Motor neuron (in vitro differentiated cells): ENCODE measurements at places on chromosomes 7 and 10.

DNA sequence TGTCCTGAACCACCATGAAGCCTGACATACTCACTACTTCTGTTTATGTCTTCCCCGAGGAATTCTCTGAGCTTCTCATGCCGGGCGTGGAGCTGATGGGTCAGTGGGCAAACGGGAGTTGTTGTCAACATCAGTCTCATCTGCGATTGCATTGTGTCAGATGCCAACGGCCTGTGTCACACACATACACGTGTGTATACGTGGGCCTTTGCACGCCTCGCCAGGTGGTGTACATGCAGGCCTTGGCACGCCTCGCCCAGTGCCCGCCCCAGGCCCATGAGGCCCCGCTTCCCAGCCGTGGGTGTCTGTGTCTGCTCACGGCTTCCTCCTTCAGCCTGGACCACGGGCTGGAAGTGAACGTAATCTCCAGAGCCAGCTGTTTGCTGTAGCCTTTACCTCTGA, 7.5 kb upstream of the CSGALNACT2 start:
- no peak for ATAC-seq

DNA sequence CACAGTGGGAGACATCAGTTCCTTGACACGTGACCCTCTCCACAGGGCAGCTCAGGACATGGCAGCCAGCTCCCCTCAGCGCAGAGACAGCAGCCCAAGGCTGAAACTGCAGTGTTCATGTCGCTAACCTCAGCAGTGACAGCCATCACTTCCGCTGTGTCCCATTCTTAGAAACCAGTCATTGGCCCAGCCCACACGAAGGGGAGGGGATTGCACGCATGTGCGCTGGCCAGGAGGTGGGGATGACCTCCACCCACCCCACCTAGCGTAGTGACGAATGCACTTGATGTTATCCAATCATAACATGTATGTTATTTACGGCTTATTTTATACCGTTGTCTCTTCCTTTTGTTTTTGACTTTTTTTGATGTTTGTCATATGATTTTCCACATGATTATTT, 36.9 kb upstream of the EGFR start:
- ATAC-seq = no peak

GRCh38 chr10:49171326-49172060, 16.7 kb downstream of the TMEM273 start:
- ATAC-seq = no peak

GRCh38 chr7:157502701-157503111, 165.9 kb downstream of the DNAJB6 start:
- ATAC-seq = no peak

- ATAC-seq = peak; percentile 21
These were observed 22.4 kb upstream of the SEMA3C start for GRCh38 chr7:80941208-80941758.

DNA sequence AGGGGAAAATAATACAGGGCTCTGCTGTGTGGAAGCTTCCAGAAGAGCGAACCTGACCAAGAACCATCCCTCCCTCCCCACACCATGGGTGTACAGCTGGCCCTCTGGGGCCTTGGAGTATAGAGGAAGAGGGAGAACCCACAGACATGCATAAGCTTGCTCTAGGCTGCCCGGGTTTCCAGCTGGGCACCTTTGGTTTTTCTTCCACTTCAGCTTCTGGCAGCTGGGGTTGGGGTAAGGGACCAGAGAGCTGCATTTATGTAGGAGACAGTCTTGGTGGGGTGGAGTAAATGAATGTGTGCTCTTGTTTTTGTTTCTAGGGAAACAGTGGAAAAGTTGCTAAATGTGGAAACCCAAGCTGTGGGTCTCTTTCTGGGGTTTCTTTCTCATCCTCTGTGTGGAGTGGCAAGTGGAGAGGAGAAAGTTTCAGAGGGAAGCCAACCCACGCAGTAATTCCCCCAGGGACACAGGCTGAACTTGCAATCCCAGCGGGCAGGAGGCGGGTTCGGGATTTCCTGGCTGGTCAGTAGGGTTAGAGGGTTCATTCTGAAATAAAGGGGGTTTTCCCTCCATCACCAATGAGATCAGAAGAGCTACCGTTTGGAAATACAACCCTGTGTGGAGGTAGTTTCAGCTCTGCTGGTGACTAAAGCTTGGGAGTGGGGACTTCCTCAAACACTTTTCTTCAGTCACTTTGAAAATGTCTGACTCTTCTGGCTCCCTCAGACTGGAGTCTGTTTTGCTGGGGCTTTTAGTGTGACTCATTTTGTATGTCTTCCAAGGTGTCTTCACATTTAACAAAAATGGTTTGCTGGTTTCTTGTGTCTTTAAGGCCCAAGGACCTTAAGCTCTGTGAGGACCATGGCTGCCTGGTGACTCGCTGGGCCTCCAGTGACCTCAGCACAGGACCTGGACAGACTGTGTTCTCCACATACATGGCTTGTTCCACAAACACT, 22.2 kb upstream of the SRGN start:
- ATAC-seq = peak; percentile 9

DNA sequence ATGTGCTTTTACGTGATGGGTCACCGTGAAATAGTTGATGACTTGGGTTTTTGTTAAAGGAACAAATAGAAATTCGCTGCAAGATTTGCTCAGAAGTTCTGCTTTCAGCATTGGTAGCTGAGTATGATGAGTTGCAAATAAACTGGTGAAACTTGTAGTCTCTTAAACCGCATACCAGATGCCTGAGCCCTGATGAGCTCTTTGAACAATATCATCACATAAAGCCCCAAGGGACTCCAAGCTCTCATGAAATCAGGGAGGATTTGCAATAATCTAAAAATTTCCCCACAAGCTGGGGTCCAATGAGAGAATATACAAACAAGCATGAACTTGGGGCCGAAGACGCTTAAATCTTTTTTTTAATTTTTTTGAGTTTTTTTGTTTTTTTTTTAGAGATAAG, 312.4 kb downstream of the CALN1 start:
- ATAC-seq = no peak
